Hindlimb muscle (tissue), 1 donor: ENCODE measurements at places on chromosomes 3 and 15. TPM values are rescaled to one million over a fixed set of nuclear protein-coding genes. Genes with fewer than 3 reads are reported as not detected.

The GOLGA8H gene
- 1.1 TPM for polyA plus RNA-seq

The RASGRP1 gene
- polyA plus RNA-seq, result 0.54 TPM

The CRBN gene
- polyA plus RNA-seq, result 35.2 TPM

The UBA7 gene
- 20.5 TPM for polyA plus RNA-seq

The VWA5B2 gene
- 0.63 TPM for polyA plus RNA-seq

The MYLK gene
- polyA plus RNA-seq, result 23.9 TPM

The RAD54L2 gene
- 10.8 TPM for polyA plus RNA-seq

The CD200R1 gene
- 1.7 TPM for polyA plus RNA-seq

The OR5AC2 gene
- not detected for polyA plus RNA-seq

The ZNF774 gene
- 3.6 TPM for polyA plus RNA-seq
